Endodermal cell (in vitro differentiated cells): ENCODE measurements at places on chromosomes 2 and 18. TPM values are rescaled to one million over a fixed set of nuclear protein-coding genes. Genes with fewer than 3 reads are reported as not detected.
A peak's percentile ranks its signal among the peaks of the same experiment; 100 is the strongest.

MREG gene
- 17.8 and 18.3 TPM in 2 replicates for total RNA-seq

ONECUT2 gene
- total RNA-seq, result 3.4 to 4.6 TPM (median 3.6 TPM) in 3 replicates

DNA sequence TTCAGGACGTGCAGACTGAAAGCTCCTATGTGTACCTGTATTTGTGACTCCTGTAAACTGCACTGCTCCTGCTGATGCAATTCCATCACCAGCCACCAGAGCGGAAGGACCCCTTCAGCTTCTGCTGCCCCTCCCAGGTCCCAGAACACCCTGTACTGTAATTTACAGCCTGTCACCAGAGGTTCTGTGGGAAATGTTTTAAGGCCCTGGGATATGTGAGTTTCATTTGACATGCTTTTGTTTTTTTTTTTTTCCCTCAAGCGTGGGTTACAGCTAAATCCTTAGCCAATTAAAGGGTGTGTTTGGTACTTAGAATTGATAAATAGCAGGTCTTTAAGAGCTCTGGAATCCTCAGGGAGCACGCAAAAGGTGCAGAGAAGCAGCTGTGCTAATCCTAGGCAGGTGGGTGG lies 79.4 kb downstream of the KCTD1 start:
- peak; percentile 89 for DNase-seq
- no peaks in the 10 kb centered on the region for H3K4me1 ChIP-seq
- H3K36me3 ChIP-seq, result no peaks in the 10 kb centered on the region
- no peak overlapping the region for H3K27ac ChIP-seq

C2orf78 gene
- total RNA-seq, result not detected in 3 replicates

CRACDL gene
- total RNA-seq, result 0.16 to 0.86 TPM (median 0.31 TPM) in 3 replicates

DNA sequence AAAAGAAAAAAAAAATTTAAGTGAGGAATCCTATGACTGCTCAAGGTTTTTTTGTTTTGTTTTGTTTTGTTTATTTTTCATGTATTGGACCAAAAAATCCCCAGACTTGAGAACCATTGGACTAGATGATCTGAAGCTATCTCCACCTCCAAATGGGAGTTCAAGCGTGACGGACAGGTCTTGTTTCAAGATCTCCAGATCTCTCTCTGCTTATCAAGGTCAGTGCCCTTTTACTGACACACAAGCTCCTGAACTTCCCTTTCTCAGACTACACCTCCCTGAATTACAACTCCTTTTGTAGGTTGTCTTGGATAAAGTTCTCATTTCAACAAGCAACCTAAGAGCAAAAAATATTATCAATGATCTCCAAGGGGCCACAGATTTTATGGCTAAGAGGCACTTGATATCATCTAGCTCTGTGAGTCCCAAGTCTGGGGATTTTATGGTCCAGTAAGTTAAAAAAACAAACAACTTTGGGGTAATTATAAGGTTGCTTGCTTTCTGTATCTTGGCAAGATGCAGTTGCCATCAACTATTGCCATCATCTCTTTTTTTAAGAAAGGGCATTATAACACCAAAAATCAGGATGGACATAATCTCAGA lies 396.0 kb upstream of the ATP5MC3 start:
- H3K36me3 ChIP-seq, result no peaks in the 10 kb centered on the region
- H3K4me3 ChIP-seq, result no peak overlapping the region
- H3K27ac ChIP-seq, result no peak overlapping the region
- no peak for DNase-seq
- no peaks in the 10 kb centered on the region for H3K4me1 ChIP-seq

DNA sequence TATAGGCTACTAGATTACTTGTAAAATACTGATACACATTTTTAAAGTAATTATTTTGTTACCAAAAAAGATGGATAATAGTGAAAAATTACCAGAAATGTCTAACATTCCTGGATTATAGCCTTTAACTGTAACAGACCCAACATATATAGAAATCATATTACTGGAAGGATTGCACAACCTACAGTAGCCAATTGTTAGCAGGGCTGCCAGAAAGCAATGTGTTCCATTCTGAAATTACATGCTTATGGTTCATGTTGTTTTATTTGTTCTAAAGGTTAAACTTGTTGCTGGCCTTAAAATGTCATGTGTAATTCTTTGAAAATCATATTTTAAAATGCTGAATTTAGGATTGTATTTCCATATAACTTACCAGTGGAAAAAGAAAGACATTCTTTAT lies 793.6 kb upstream of the ACVR2A start:
- H3K27ac ChIP-seq, result no peak overlapping the region
- peaks cover 4% of the 10 kb centered on the region for H3K4me1 ChIP-seq
- no peaks in the 10 kb centered on the region for H3K36me3 ChIP-seq
- no peak for DNase-seq
- H3K4me3 ChIP-seq, result no peak overlapping the region

GRCh38 chr2:65404988-65405697 lies 27.3 kb downstream of the SPRED2 start:
- no peak overlapping the region for H3K27ac ChIP-seq
- no peak for DNase-seq
- H3K4me3 ChIP-seq, result peak overlapping the region; percentile 48
- H3K36me3 ChIP-seq, result no peaks in the 10 kb centered on the region
- peaks cover 17% of the 10 kb centered on the region for H3K4me1 ChIP-seq
